Kidney (tissue), 22 donors: ENCODE measurements at places on chromosomes 4 and X. TPM values are rescaled to one million over a fixed set of nuclear protein-coding genes. Genes with fewer than 3 reads are reported as not detected.

The MEPE gene
- total RNA-seq = not detected

The APOO gene
- total RNA-seq = 30.4 TPM

The APLN gene
- 0.31 TPM for total RNA-seq

The EDA2R gene
- 2.5 TPM for total RNA-seq

DNA sequence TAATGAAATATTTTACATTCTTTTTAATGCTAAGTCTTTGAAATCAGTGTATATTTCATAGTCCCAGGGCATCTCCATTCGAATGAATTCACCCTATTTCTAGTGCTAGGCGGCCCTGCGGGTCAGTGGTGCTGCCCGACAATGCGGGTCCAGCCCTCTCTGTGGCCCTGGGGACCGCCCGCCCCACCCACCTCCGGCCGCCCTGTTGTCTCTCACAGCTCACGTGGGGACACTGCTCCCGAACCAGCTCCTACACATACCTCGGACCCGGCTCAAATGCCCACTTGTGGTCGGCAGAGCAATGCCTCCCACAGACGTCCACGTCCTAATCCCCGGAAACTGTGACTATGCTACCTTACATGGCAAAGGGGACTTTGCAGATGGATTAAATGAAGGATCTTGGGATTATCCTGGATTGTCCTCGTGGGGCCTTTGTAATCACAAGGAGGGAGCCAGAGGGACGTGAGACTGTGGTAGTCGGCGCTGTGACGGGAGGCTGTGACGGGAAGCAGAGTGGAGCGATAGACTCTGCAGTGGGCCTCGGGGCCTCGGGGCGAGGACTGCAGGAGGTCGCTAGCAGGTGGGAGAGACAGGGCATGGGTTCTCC, 92.3 kb upstream of the PSAPL1 start:
- DNase-seq = no peak

- no peak for DNase-seq
Observed at GRCh38 chr4:84459783-84460182, 39.3 kb downstream of the NKX6-1 start.

GRCh38 chrX:72470532-72471223, 102.0 kb downstream of the HDAC8 start:
- no peak for DNase-seq

GRCh38 chr4:121784975-121785374, 16.1 kb upstream of the EXOSC9 start:
- no peak for DNase-seq

DNA sequence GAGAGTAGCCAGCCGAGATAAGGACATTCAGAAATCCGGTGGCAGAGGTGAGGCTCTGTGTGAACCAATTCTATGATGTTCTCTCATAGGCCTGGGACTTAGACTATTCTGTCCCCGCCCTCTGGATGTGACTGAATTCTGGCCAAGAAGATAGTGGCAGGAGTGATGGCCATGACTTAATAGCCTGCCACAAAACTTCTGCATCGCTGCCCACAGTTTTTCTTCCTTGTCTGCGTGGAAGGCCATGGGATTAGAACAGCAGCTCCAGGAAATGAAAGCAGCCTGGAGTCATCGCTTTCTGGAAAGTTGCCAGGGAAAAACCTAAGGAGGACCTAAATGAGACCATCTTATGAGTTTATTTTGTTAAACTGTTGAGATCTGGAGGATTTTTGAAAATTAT, 134.7 kb downstream of the F11 start:
- peak; percentile 6 for DNase-seq

DNA sequence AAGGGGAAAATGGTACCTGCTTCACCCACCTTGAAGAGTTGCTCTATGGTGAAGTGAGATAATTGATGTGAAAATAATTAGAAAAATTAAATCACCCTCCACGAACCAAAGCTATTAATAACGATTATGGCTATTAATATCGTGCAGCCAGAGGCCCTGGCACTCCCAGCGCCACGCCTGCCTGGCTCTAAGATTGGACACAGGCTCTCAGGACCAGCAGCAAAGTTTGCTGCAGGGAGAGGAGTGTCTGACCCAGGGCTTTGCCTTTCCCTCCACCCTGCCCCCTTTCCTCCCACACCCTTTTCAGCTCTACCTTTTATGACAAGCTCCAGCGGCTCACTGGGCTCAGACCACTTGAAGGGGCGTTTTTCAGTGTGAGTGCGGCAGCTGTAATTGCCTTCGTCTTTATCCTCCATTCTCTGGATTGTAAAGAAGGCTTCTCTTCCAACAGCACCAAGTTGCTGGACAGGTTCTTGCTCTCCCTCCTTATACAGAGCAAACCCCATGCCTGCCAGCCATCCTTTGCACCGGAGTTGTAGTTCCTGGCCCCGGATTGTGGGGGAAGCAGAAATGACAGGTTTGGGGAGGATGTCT, 11.5 kb downstream of the IGSF1 start:
- no peak for DNase-seq

DNA sequence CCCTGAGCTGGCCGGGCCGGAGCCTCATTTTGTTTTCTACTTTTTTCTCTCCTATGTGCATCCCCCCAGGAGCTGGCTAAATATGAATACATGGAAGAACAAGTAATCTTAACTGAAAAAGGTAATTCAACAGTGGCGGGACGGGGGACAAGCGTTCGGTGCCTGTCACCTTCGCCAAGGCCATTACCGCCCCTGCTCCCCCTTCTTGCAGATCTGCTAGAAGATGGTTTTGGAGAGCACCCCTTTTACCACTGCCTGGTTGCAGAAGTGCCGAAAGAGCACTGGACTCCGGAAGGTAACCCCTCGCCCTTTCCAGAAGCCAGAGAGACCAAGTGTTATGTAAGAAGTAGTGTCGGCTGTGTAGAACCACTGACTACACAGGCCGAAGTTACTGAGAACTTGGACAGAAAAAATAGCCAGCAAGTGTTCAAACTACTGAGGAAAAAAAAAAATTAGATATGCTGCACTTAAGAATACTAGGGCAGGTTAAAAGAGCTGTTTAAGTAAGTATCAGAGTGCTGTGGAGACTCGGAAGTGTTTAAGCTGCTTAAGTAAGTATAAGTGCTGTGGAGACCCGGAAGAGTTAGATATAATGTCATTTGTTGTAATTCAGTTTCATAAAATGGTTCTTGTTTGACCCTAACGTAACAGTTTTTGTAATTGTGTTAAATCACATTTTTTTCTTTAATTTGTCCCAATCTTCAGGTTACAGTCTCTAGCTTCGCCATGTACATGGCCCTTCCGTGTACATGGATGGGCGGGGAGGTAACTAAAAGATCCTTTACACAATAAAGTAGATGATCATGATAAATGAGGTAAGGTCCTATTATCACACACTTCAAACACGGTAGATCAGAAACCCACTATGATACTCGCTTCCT, 856 bp downstream of the SAT1 start:
- DNase-seq = no peak

DNA sequence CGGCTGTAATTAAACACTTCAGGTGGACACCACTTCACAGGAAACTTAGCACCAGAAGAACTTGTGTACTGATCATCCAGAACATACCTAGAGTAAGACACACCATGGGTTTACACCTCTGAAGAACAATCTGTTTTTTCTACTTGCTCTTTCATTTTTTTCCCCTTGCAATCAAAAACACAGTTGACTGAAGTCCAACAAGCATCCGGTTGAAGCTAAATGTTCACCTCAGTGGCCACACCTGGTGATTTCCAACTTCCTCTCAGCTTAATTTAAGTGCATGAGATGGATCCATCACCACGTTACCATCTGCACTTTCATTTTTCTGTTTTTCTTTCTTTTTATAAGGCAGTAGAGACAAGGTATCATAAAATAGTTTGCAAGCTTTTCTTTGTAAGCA, 4.9 kb upstream of the TXK start:
- DNase-seq = no peak

GRCh38 chrX:113551919-113552318, 711.3 kb upstream of the AMOT start:
- DNase-seq = no peak

DNA sequence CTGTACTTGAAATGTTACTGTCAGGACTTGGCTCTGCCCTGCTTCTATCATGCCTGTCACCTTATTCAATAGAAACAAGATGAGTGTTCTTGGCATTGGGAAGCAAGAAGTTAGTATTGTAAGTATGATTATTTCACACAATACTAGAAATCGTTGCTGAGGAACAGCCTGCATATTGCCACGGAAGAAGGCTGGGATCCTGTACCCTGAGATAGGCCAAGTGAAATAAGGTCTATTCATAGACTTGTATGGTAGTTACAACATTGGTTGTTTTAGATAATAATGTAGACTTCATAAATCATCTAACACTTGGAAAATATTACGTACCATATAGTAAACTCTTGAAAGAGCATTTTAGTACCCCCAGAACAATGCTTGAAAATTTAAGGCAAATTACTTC, 215.9 kb downstream of the DMD start:
- no peak for DNase-seq
